ENCODE measurements at places on chromosomes 1 and 21.

- peak; percentile 88 for DNase-seq
Observed at GRCh38 chr1:248823517-248824001, 2.2 kb downstream of the SH3BP5L start.

DNA sequence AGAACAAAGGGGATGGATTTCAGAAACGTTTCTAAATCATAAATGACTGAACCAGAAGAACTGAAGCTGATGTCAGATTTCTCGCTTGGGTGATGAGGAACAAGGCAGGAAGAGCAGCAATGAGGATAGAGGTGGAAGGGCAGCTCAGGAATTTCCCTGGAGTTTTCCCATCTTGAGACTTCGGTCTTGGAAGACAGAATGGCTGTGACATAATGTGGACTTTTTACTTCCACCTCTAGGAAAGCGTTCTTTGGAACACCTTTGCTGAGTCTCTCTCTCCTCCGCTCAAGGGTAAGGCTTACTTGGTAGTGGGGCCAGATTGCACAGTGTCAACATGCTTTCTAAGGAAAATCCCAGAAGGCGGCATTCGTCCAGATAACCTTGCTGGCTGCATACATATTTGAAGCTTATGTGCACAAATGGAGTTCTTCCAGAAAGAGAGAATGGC lies 36.6 kb downstream of the DEGS1 start:
- DNase-seq = no peak

DNA sequence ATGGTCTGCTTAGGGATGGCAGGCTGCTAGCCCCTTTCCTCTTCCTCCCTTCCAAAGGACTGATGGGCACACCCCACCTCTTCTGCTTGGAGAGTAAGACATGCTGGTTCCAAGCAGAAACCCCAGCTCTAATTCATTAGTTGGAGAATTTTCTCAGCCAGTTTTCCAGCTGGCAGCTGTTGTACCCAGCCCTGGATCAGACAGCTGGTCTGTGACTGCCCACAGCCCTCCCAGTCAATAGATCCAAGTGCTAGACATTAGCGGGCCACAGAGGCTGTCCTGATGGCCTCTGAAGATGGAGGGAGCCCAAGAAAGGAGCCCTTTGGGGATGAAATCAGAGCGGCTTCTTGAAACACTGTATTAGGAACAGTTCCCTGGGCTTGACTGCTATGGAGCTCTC lies 35.8 kb downstream of the ACOT11 start:
- DNase-seq = no peak

GRCh38 chr1:77846966-77847365 lies 41.5 kb upstream of the NEXN start:
- DNase-seq = no peak
